Ureter (tissue), 1 donor: ENCODE measurements at places on chromosomes 3 and 15. TPM values are rescaled to one million over a fixed set of nuclear protein-coding genes. Genes with fewer than 3 reads are reported as not detected.

The BCL2A1 gene
- total RNA-seq, result 0.83 TPM

The ASB14 gene
- not detected for total RNA-seq

GRCh38 chr15:28995705-28996104 is 109.9 kb downstream of the APBA2 start:
- DNase-seq, result no peak

The TF gene
- total RNA-seq, result 2.1 TPM

DNA sequence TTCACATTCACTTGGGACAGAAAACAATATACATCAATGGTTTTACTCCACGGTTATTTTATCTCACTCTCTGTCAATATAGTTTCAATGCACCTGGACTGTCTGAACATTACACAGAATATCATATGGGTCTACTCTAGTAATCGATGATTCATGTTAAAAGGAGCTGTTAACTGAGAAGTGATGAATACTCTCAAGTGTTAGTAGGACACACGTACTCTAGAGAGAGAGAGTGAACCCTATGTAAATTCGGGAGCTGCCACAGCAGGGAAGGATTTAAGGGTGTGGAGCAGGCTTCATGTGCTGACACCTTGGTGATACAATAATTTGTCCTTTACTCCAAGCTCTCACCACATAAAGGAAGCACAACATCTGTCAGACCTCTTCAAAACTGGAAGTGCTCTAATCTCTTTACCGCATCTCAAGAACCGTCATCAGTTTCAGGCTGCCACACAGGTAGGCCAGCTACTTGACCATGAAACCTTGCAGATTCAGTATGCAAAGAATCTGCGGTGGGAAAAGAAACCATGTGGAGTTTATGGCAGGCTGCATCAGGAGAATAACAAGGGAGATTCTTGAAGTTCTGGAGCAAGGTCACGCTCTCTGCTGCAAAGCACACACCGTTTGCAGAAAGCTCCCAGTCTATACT is 199.2 kb upstream of the TMC3 start:
- no peak for DNase-seq

- DNase-seq, result no peak
Measured at GRCh38 chr3:9881441-9881840, 1.4 kb upstream of the CIDEC start.

DNA sequence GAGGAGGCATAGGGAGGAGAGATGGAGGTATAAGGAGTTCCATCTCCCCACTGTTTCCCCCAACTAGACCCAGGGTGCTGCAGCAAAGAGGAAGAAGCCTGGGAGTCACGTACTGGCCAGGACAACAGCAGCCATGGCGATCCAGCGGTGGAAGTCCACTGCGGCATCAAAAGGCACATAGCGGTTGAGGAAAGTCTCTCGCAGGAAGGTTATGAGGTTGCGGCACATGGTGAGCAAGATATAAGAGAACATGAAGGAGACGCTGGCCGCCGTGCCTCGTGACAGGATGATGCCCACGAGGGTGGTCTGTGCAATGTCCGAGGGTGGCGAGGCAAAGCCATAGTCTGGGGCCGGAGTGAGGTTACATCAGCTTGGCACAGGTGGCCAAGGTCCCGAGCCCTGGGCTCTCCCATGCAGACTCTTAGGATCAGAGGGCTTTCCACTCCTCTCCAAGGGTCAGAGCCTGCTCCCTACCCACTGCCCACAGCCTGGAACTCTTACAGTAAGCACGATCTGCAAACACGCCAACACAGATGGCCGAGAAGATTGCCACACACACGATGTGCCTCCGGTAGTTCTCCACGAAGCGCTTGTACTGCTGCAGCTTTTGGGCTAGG is 14.3 kb downstream of the DUOX2 start:
- no peak for DNase-seq

The CLDN16 gene
- total RNA-seq, result 1.1 TPM

- DNase-seq, result no peak
Measured at GRCh38 chr3:8210882-8211341, 290.7 kb upstream of the LMCD1 start.

GRCh38 chr3:103698646-103699045 is 1263.8 kb downstream of the ZPLD1 start:
- no peak for DNase-seq

GRCh38 chr15:25787381-25787780 is 75.7 kb downstream of the ATP10A start:
- DNase-seq, result no peak

DNA sequence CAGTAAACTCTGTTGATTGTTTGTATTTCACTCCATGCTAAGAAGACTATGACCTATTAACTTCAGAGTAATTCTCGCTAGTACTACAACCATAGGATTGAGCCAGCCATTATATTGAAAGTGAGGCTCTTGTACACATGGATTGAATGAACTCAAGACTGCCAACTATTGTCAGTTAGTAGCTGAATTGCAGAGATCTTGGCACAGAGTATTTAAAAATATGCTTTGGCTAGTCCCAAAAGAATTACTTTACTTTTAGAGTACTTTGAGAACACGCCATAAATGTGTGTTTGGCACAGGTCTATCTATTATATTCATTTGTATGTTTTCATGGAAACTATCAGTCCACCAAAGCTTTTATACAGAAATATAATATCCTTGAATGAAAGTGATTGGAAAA is 226.7 kb upstream of the DCBLD2 start:
- DNase-seq, result no peak

- peak; percentile 92 for DNase-seq
Measured at GRCh38 chr15:78944669-78945407, at the start of gene CTSH. Gene CTSH (minus strand): TSS chr15:78945046. CDS start chr15:78944981, 65 bp downstream.

DNA sequence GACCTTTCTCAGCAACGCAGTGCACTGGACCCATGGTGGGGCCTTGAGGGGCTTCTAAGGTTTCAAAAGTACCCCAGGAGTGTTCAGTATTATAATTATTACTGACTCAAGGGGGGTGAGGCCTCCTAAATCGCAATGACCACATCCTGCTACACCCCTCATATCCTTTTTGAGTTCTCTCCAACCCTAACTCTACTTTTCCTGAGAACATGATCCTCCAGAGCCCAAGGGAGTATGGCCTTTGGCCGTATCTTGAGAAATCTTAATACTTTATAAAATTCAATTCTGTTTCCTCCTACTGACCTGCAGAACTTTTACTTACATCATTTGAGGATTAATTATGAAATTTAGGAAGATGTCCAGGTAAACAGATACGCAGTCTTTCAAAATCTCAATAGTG is 30.4 kb upstream of the RARRES1 start:
- DNase-seq, result no peak

DNA sequence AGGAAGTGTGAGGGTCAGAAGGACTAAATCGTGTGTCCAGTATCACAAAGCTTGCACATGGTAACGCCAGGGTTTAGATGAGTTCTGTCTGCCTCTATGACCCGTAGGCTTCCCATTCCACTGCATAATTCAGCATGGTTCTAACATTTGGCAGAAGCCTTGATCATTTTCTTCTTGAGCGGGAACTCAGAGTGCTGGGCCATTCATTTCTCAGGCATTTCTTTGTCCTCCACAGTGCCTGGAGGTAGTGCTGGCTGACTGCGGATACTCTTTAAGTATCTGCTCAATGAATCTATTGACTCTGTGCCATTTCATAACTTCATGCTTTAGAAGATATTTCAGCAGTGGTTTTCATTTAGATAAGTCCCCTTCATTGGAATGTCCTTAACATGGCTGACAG is 370.2 kb downstream of the EPHB1 start:
- no peak for DNase-seq

GRCh38 chr3:75078290-75078689 is 463.8 kb upstream of the CNTN3 start:
- no peak for DNase-seq

The TRIM42 gene
- total RNA-seq, result not detected

The HYKK gene
- total RNA-seq, result 12.5 TPM

DNA sequence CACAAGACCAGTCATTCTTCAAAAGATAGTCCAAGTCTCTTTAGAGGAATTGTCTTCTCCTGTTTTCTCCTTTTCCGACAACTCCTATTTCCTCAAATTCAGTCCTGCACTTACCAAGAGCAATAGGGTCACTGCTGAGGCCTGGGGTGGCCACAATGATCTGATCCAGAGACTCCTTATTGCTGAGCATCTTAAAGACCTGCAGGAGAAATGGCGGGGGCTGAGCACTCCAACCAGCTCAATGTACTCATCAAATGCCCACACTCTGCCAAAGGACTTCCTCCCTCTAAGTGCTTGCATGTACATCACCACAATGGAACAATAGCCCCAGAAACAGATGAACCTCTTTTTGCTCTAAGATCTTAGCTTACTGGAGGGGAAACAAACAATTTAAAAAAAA is 9.6 kb downstream of the UBL7 start:
- DNase-seq, result no peak

GRCh38 chr3:144511346-144511745 is 539.7 kb downstream of the DIPK2A start:
- no peak for DNase-seq

GRCh38 chr3:191461113-191461595 is at the start of gene PYDC2:
Gene PYDC2 (plus strand): TSS chr3:191461163. CDS start chr3:191461163, 0 bp downstream.
- DNase-seq, result no peak

GRCh38 chr15:59866642-59867041 is 137.5 kb upstream of the FOXB1 start:
- DNase-seq, result no peak

GRCh38 chr3:133301194-133301593 is 98.7 kb upstream of the BFSP2 start:
- DNase-seq, result no peak

The ZIC4 gene
- not detected for total RNA-seq

The BMF gene
- total RNA-seq, result 8.3 TPM

DNA sequence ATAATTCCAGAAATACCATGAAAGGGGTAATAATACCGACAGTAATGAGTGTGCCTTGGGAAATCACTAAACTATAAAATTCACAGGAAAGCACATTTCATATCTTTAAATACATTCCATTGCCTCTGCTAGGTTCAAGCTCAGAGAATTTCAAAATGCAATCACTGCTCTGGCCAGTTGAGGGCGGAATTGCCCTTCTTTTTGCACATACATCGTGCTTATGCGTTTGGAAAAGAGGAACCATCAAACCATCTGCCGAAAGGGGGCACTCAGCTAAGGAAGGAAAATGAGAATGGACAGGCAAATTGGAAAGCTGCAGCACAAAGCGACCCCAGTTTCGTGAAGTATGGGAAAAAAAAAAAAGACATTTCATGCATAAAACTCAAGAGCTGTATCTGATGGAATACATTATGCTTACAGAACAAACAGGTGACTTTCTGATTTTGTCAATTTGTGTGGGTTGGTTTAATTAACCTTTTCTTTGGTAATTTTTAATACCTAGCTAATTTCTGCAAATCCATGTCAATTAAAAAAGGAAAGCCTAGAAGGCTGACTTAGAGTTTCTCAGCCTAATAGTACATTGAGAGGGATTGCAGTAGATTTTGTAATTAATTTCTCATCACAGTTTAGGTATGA is 61.4 kb downstream of the TUSC7 start:
- peak; percentile 64 for DNase-seq

- DNase-seq, result no peak
Measured at GRCh38 chr3:167302678-167303077, 77.4 kb downstream of the ZBBX start.

- no peak for DNase-seq
Measured at GRCh38 chr3:192881159-192881786, 36.4 kb downstream of the MB21D2 start.

- no peak for DNase-seq
Measured at GRCh38 chr3:142287866-142288638, 62.7 kb upstream of the GK5 start.

The P2RY1 gene
- total RNA-seq, result 9.2 TPM

GRCh38 chr3:98322101-98322500 is 31.6 kb upstream of the OR5K4 start:
- no peak for DNase-seq

DNA sequence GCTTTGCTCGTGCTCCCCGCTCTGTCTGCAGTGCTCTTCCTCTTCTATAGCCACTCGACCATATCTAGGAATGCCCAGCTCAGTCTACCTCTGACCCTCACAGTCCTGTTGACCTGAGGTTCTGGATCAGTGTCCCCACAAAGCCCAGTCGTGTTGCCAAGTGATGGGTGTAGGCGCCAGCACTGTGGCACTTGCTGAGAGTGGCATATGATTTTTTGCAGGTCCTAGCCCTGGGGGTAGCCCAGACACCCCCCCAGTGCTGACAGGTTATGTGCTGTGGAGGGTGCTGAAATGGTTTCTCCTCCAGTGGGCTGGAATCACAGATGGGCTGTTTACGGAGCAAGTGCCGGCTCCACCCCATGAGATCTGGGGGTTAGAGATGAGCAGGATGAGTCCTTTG is 32.5 kb downstream of the ACAD9 start:
- DNase-seq, result no peak

DNA sequence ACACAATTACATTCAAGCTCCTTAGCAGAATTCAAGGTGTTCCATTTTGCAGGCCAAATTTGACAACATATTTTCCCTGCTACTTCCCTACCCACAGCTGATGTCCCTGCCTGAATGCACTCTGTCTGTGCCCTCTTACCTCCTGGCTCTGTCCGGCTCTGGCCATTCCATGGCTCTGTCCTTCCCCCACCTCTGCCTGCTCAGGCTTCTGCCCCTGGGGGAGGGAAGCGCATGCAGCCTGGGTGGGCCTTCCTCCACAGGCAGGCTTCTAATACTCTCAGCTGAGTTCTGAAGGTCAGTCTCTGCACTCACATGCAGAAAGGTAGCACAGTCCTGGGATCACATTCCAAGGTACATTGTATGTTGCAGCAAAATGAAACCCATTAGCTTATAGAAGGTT is 113.6 kb upstream of the CACNA2D3 start:
- DNase-seq, result no peak

- DNase-seq, result no peak
Measured at GRCh38 chr15:89499156-89499555, 2.8 kb upstream of the RHCG start.

DNA sequence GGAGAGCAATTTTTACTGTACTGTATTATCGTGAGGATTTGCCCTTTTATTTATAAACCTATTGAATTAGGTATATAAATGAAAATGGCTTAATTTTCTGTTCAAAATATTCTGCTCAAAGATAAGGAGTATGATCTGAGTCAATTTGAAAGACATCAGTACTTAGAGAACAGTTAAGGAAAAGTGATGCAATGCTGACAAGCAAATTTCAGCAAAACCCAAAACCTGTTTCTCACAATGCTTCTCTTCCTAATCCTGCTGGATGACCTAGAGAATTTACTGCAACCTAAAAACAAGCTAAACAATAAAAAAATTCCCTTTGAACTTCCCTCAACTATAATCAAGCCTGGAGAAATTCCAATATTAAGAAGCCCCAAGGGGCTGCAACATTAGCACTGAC is 82.7 kb downstream of the RFX7 start:
- DNase-seq, result no peak

DNA sequence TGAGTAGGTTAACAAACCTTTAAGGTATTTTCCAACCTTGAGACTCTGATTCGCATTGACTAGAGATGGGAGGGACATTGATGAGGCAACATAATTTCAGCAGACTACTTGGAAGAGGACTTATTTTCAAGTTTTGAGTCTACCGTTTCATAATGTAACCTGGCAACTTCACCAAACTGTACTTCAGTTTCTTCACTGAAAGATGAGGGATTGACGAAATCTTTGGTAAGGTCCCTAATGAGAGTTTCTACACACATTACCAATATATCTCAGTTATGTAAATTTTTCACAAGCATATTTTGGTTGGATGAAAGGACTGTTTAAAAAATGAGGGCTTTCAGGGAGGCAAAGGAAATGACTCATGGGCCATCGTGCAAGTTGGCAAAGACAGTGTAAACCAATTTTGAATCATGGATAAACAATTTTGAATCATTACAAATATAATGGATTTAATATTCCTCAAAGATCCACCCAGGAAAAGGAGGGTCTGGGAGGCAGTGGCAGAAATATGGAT is 28.7 kb upstream of the SEMA6D start:
- no peak for DNase-seq

GRCh38 chr3:182692695-182693094 is 100.6 kb upstream of the ATP11B start:
- DNase-seq, result no peak

GRCh38 chr15:77010857-77011256 is 15.9 kb downstream of the PSTPIP1 start:
- DNase-seq, result no peak
